OCI-M1 (cell line): ENCODE measurements at places on chromosomes 16 and 17.

DNA sequence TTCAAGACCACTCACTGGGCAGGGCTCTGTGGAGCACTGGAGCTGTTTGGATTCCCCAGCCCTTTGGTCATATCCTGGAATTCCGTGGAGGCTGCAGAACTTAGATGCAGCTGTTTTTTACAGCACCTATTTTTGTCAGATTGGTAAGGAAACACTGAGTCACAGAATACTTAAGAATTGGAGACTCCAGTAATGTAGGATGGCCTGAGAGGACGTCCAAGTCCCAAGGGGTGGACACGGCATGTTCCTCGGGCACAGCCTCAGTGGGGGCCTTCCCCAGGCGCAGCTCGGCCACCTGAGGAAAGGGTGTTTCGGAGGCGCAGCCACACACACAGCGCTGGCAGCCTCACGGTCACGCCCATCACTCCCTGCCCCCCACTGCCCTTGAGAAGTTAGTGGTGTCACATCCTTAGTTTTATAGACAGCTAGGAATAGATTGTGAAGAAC is 14.8 kb downstream of the PLD6 start:
- no peak for DNase-seq

- DNase-seq, result no peak
These were observed 7.7 kb downstream of the CEP295NL start for GRCh38 chr17:78895322-78895721.

DNA sequence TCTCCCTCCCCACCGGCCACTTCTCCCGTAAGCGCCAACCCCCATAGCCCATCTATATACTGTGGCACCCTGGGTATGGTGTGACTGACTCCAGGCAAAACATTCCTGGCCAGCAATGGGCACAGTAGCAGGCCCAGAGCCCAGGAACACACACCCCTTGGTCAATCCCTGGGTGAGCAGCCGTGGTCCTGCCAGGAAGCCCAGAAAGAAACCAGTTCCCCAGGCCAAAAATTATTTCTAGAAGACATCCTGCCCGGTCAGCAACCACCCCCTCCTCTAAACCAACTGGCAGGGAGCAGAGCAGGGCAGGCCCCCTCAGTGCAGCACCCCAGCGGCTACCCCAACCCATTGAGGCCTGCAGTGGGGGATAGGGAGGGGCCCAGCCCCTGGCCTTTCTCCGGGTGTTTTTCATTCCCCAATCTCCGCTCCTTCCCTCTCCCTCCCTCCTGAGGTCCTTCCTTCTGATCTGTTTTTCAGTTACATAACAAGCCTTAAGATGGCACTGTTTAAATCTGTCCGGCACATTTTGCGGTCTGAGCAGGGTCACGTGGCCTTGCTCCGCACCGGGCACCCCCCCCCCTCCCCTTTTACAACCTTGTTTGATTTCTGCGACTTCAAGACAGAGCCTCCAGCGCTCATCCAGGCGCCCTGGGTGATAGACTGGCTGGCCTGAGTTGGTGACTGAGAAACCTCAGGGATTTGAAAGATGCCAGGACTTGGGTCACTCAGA is 2.0 kb downstream of the NPTX1 start:
- DNase-seq, result peak; percentile 81

GRCh38 chr17:1460233-1460632 is 4.2 kb upstream of the CRK start:
- no peak for DNase-seq

DNA sequence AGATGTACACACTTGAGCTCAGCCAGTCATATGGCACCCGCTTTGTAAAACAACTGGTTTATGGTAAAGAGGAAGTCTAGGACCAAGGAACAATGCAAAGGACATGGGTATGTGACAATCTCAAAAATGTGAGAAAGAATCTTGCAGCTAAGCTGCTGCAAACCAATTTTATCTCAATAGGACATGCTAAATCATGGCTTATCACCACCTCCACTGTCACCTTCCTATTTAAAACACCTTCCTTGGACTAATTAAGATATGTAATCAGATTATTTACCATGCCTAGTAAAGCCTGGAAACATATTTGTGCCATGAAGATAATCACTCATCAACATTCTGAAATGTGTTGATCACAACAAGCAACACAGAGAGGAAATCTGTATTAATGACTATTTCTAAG is 622.7 kb downstream of the CDH11 start:
- DNase-seq, result peak; percentile 2

DNA sequence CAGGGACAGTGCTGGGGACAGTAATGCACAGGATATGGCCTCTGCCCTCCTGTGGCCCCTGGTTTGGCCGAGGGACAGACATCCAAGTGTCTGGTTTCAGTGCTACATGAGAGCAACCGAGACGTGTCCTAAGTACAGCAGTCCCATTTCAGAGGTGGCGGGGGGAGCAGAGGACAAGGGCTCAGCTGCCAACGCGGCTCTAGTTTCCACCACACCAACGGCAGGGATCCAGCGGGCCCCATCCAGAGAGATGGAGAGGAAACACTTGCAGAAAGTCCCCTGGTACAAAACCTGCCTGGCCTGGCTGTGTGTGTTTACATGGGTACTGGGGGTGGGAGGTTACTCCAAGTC is 125.8 kb upstream of the SMURF2 start:
- DNase-seq, result no peak

- no peak for DNase-seq
These were observed 6.5 kb downstream of the ODF4 start for GRCh38 chr17:8345951-8346665.

DNA sequence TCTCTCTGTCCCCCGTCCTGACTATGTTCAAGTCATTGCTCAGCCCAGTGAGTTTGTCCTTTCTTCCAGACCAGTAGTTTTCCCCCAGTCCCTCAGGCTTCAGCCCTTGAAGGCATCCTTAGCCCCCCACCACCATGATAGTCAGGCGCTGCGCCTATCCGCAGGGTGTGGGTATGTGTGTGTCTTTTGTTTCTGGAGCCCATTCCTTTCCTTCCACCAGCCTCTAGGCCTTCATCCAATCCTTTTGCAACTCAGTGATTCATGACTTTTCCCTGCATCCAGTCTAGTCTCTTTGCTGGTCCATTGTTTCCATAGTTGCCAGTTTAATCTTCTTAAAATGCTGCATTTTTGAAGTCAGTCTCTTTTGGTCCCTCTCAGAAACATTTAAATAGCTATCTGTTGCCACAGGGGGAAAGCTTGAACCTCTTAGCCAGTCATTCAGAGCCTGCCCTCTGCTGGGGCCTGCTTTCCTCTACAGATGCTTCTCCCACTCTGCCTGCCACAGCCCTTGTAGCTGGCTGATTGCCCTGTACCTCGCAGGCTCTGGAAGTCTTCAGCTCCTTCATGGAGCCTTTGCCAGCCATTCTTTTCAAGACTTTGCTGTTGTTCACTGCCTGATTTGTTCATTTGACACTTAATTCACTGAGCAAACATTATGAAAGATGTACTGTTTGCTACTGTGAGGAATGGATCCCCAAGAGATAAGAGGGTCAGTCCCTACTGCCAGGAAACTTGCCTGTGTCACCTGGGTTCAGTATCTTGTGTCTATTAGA is 55.9 kb upstream of the ADCY7 start:
- peak; percentile 83 for DNase-seq

- DNase-seq, result no peak
These were observed 12.9 kb downstream of the VASN start for GRCh38 chr16:4384509-4384942.

- DNase-seq, result no peak
These were observed 36.3 kb downstream of the OR1D5 start for GRCh38 chr17:3026856-3027751.

- no peak for DNase-seq
These were observed 292.7 kb downstream of the IRF8 start for GRCh38 chr16:86191663-86192062.

- DNase-seq, result no peak
These were observed 88.8 kb downstream of the ZDHHC7 start for GRCh38 chr16:84922351-84923120.

DNA sequence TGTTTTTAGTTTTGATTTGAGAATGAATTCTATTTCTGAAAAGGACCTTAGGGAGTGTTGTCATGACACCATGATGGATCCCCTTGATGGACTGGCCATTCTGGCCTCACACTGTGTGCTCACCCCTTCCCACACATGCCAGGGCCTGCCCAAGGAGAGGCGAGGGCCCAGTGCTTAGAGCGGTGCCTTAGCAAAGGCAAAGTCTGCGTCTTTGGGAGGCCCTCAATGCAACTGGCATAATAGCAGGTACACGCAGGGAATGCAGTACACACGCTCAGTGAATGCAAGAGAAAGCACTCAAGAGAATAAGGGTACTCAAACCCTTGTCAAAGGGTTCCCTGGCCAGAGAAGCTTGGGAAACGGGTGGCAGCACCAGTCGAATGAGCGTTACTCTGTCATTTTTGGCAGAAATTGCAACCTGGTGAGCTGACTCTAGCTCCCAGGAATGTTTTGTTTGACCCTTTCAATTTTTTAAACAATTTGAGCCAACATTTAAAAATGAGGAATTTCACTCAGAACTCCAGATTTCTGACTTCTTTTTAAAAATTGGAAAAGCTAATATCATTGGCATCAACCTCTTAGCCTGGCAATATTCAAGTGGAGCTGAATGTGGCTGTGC is 32.1 kb downstream of the NKD1 start:
- DNase-seq, result no peak

DNA sequence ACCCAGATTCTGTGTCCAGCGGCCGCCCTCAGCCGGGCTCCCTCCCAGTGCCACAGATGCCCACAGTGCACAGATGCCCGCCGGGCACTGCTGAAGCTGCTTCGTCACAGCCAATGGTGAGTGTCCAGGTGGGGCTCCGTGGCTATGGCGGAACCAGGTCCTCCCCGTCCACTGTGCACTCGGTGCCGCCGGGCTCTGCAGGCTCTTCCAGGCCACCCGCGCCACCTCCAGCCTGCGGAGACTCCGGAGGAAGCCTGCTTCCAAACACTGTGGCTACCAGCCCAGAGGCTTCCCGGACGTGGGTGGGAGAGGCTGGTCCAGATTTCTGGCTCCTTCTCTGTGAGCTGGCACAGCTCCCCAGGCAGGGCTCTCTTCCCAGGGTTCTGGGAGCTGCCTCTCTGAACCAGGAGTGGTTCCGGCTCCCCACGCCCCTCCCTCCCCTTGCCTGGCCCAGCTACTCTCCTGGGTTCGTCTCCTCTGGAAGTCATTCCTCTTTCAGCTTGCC is 2.8 kb upstream of the PYCR1 start:
- DNase-seq, result no peak

DNA sequence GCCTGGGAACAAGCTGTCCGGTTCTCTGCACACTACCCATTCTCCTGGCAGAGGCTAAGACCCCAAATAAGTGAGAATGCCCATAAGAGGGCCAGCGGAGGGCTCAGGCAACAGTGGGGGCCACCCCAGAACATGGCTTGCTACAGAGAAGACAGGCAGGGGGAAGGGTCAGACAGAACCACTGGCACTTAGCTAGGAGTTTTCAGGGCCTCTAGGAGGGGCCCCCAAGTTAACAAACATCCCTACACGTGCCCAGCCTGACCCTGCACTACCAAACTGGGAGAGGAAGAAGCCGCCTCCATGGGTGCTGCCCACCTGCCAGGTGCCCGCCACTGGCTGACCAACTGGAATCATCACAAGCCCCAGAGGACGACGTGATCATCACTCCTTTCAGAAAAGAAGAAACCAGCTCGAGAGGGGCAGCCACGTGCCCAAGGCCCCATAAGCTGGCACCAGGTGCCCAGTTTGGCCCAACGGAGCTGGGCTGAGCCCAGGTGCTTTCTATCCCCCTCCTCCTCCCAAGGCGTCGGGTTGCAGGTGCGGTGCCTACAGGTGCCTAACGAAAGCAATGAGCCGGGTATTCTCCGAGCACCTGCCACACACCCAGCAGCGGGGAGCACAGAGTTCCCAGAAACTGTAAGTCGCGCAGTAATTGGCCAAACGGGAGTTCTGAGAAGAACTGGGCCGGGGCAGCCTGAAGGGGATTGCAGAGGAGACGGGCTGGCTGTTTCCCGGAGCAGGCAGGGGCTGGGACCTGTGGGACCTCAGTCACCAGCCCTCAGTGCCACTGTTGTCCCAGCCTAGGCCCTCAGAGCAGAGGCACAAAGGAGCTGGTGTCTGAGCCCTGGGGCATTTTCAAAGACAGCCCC is 13.2 kb downstream of the RPH3AL start:
- no peak for DNase-seq

- no peak for DNase-seq
These were observed 77.6 kb downstream of the PRKCA start for GRCh38 chr17:66379996-66380395.

DNA sequence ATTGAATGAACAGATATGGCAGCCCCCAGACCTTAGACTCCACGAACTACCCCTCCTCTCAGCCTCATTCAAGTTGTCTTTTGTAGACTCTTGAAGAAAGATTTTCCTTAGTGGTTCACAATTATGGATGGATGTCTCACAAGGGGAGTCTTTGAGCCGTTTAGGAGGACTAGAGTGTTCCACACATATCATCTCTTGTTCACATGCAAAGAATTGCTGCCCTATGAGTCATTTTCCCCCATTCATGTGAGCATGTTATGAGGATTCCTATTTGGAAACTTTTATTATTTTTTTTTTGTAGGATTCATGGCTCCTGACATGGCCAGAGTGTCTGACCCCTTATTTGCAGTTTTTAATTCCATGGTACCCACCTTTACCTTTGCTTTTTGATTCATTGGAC is 237.1 kb downstream of the SHISA9 start:
- no peak for DNase-seq

DNA sequence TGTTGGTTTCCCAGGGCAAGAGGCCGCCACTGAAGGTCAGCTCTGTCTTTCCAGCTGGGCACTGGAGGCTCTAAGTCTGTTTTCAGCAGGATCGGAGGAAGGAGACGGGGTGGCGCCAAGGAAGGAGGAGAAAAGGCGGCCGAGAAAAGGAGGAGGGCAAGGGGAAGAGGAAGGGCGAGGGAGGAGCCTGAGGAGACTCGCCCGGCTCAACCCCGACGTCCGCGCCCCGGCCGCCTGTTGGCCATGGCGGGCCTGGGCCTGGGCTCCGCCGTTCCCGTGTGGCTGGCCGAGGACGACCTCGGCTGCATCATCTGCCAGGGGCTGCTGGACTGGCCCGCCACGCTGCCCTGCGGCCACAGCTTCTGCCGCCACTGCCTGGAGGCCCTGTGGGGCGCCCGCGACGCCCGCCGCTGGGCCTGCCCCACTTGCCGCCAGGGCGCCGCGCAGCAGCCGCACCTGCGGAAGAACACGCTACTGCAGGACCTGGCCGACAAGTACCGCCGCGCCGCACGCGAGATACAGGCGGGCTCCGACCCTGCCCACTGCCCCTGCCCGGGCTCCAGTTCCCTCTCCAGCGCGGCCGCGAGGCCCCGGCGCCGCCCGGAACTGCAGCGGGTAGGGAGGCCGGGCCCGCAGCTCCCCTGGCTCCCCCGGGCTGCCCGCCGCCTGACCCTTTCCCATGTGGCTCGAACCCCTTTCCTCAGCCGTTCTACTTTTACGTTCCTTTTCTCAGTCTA is at the start of gene RNF135:
Gene RNF135, plus strand, starts transcription at position 209 of the 737 bp plus-strand sequence. Its CDS starts 35 bp downstream, at position 244.
- peak; percentile 85 for DNase-seq
